ENCODE measurements at places on chromosomes 12 and 14.

GRCh38 chr12:84929501-84929900 is 16.9 kb upstream of the SLC6A15 start:
- no peak for DNase-seq

GRCh38 chr12:75836533-75836932 is 195.0 kb downstream of the PHLDA1 start:
- DNase-seq, result no peak

DNA sequence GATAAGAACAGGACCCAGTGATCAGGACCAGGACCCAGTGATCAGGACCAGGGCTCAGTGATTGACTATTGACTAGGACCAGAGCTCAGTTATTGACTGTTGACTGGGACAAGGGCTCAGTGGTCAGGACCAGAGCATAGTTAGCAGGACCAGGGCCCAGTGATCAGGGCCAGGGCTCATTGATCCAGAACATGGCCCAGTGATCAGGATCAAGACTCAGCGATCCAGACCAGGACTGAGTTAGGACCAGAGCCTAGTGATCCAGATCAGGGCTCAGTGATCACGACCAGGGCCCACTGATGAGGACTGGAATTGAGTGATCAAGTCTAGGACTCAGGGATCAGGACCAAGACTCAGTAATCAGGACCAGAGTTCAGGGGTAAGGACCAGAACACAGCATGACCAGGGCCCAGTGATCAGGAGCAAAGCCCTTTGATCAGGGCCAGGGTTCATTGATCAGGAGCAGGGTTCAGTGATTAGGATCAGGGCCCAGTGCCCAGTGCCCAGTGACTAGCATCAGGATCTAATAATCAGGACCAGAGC is 176.0 kb downstream of the TMEM121 start:
- DNase-seq, result no peak

DNA sequence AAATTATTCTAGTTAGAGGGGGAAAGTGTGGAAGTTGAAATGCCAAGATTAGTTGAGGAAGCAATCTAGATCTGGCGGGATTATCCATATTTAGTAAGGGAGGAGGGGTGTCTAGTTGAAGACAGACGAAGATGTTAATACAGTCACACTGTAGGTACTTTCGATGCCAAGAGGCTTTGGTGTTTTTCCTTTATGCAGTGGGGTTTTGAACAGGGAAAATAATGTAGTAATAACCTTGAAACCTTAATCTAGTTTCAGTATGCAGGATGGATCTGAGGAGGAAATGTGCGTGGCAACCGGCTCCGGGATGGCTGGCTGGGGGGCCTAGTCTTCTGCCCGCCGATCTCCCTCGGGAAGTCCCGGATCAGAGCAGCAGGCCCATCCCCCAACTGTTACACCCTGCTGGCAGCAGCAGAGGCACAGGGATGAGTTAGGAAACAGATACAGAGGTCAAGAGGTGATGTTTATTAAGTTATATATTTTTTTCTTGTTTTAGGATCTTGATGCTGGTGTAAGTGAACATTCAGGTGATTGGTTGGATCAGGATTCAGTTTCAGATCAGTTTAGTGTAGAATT is 27.4 kb downstream of the MDM2 start:
- no peak for DNase-seq

GRCh38 chr12:114955414-114956014 is 271.5 kb upstream of the TBX3 start:
- no peak for DNase-seq

- DNase-seq, result no peak
These were observed 152.1 kb downstream of the METTL25 start for GRCh38 chr12:82510386-82510785.
